ENCODE measurements at places on chromosomes 16 and 17. TPM values are rescaled to one million over a fixed set of nuclear protein-coding genes. Genes with fewer than 3 reads are reported as not detected.

VWA3A gene
- total RNA-seq, result not detected

NOTUM gene
- total RNA-seq, result 1.6 TPM

DNA sequence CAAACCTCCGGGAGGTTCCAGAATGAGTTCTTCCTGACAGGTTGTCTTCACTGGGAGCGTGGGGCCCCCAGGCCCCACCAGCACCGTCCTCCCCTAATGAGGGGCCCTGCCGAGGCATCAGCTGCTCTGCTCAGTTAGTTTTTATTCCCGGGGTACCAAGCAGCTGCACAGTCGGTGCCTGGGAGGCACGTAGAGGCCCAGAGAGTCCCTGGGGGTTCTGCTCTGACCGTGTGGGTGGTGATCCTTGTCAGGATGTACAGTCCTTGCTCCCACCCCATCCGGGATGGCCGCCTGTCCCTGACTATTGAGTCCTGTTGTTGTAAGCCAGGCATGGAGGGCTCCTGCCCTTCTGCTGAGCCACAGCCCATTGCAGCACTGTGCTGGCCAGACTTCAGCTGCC, 18.5 kb downstream of the NMRAL1 start:
- H3K27ac ChIP-seq, result no peak overlapping the region
- H3K27me3 ChIP-seq, result no peaks in the 10 kb centered on the region
- DNase-seq, result no peak
- H3K4me3 ChIP-seq, result no peak overlapping the region

SOST gene
- not detected for total RNA-seq

DNA sequence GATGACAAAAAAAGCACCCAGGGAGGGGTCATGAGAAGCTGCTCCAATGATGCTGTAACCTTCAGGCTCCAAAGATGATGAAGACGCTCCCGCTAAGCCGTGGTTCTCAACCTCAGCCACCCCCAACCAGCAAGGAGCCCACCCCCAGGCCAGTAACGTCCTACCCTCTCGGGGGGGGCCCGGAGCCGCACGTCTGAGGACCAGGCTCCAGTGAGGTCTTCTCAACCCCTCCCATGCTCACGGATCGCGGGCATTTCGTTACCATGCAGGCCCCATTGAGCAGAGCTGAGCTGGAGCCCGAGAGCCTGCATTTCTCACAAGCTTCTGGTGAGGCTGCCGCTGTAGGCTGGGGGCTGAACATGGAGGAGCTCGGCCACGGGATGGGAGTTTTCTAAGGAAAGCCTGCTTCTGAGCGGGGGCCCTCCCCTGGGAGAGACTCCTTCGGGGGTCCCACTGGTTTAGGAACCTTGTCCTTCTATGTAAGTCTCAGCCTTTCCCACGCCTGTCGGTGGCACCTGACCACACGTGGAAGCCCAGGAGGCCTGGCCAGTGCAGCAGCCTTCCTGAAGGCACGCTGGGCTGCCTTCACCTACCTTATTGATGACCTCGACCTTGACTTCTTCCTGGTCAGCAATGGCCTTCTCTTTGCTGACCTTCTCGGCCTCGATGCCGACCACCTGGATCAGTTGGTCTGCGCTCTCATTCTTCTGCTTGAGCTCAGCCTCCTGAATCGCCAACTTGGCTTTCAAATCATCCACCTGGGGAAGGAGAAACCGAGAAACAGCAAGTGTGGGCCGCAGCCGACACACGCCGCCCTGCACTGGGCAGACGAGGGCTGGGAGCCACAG, 82.7 kb downstream of the PGS1 start:
- H3K4me3 ChIP-seq, result no peak overlapping the region
- no peak overlapping the region for H3K27ac ChIP-seq
- no peaks in the 10 kb centered on the region for H3K4me1 ChIP-seq
- DNase-seq, result no peak

GRCh38 chr17:57785022-57785421, 39.9 kb upstream of the CCDC182 start:
- no peaks in the 10 kb centered on the region for H3K27me3 ChIP-seq
- no peaks in the 10 kb centered on the region for H3K4me1 ChIP-seq
- peak; percentile 58 for DNase-seq
- H3K27ac ChIP-seq, result no peak overlapping the region
- no peak overlapping the region for H3K4me3 ChIP-seq

TBL3 gene
- total RNA-seq, result 19.2 TPM

CCL13 gene
- not detected for total RNA-seq

TBC1D3G gene
- total RNA-seq, result not detected

KRTAP2-3 gene
- not detected for total RNA-seq

CSH2 gene
- total RNA-seq, result not detected

ZNF750 gene
- total RNA-seq, result not detected

DNA sequence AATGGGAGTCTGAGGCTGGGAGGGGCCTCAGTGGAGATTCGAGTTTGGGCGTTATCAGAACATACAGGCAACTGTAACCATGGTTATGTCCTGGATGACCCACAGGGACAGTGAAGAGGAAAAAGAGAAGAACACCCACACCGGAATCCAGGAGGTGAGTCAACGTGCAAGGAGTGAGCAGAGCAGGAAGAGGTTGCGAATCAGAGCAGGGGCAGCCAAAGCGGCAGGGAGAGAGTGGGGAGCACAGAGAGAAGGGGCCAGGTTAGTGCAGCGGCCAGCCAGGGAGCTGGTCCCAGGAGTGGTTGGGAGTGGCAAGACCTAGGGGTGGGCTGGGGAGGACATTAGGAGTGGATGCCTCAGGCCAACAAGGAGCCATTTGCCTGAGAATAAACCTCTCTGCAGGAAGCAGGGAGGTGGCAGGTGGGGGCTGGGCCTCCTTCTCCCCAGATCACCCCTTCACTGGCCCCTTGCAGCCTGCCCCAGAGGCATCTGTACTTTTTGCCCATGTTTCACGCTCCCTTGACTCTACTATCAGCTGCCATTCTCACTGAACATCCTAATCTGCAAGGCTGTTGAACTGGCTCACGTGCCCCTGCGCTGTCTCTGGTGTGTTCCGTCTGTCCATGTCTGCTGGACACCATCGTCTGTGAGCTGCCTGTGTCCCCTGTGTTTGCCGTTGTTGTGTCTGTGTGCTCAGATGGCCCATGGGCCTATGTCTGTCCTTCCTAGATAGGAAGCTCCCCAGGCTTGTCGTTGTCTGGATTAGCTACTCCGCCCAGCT, 5.1 kb downstream of the KRT13 start:
- no peaks in the 10 kb centered on the region for H3K36me3 ChIP-seq
- H3K4me3 ChIP-seq, result no peak overlapping the region
- no peaks in the 10 kb centered on the region for H3K27me3 ChIP-seq
- H3K27ac ChIP-seq, result no peak overlapping the region
- no peak for DNase-seq

SKA2 gene
- total RNA-seq, result 13.6 TPM

TBX4 gene
- total RNA-seq, result not detected

GRCh38 chr17:62600805-62601204, 26.7 kb upstream of the MRC2 start:
- H3K4me3 ChIP-seq, result no peak overlapping the region
- H3K4me1 ChIP-seq, result no peaks in the 10 kb centered on the region
- no peak for DNase-seq
- H3K36me3 ChIP-seq, result no peaks in the 10 kb centered on the region
- no peaks in the 10 kb centered on the region for H3K27me3 ChIP-seq

DNA sequence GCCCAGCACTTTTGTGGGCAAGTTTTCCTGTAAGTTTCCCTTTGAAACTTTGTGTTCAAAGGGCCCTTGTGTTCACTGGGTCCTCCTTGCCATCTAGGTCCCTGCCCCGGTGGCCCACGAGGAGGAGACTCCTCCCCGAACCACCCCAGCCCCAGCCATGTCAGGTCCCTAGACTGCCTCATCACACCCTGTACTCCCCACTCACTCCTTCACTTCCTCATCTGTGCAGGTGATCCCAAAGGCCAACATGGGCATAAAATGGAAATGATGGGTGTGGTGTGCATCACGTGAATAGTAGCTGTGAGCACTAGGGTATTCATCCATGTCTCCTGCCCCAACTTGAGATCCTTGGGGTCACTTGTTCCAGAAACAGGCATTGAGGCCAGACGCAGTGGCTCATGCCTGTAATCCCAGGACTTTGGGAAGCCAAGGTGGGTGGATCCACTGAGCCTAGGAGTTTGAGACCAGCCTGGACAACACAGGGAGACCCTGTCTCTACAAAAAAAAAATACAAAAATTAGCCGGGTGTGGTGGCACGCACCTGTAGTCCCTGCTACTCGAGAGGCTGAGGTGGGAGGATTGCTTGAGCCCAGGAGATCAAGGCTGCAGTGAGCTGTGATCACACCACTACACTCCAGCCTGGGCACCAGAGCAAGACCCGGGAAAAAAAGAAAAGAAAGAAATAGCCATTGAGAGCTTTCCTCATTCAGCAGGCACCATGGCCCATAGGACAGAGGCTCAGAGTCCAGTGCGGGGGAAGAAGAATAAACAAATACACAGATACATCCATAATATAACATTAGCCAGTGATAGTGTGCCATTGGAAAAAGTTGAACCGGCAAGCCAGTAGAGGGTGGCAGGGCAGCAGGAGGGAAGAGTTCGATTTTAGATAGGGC, 74.5 kb downstream of the KATNIP start:
- no peaks in the 10 kb centered on the region for H3K4me1 ChIP-seq
- no peaks in the 10 kb centered on the region for H3K36me3 ChIP-seq
- no peak overlapping the region for H3K4me3 ChIP-seq

DNA sequence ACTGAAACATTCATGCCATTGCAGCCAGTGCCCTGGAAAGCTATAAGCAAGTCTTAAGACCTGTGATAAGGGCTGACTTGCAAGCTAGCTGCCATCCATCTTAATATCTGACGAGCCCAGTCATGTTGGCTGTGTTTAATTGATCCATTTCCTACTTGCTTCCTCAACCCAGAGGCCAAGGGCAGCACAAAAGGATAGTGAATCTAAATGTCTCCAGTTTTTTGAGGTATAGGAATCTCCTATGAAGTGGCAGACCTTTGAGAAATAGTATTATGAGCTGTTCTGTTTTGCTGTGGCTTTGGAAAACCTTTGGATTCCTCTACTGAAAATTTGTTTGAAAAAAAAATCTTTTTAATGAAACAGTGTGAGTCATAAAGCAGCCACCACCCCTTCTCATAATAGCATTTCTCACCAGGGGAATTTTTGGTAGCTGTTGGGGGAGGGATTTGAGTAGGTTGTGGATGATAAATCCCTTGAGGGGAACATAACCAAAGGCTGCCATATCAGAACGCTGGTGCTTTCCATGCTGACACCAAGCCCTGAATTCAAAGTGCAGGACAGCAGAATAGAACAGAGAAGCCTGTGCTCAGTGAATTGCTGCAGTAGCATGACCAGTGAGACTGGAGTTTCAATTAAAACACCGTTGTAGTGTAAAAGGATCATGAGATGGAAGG, 12.9 kb downstream of the ZNRF1 start:
- DNase-seq, result no peak
- no peaks in the 10 kb centered on the region for H3K27me3 ChIP-seq
- no peaks in the 10 kb centered on the region for H3K36me3 ChIP-seq
- no peaks in the 10 kb centered on the region for H3K4me1 ChIP-seq
- H3K27ac ChIP-seq, result peak overlapping the region; percentile 55

- H3K4me3 ChIP-seq, result no peak overlapping the region
- no peaks in the 10 kb centered on the region for H3K36me3 ChIP-seq
- H3K27me3 ChIP-seq, result no peaks in the 10 kb centered on the region
- no peaks in the 10 kb centered on the region for H3K4me1 ChIP-seq
- no peak for DNase-seq
Measured at GRCh38 chr17:74824961-74825627, 34.6 kb downstream of the GRIN2C start.

DNA sequence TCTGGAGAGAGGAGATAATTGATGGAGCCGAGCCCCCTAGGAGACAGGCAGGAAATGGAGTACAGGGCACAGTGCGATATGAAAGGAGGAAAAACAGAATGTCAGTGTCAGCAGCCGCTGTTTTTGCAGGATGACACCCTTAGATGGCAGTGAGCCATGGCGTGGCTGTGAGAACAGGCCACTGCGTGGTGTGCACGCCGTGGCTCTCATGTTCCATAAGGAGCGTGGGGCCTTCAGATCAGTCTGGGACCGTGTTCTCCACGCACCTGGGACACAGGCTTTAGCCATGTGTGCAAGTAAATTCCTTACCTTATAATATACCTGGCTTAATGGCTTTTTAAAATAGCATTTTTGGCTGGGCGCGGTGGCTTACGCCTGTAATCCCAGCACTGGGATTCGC, 198.0 kb downstream of the KATNIP start:
- H3K27ac ChIP-seq, result no peak overlapping the region
- H3K4me1 ChIP-seq, result no peaks in the 10 kb centered on the region

CDYL2 gene
- total RNA-seq, result 6.2 TPM

Measured in right lobe of liver (tissue), 6 donors.